ENCODE measurements at places on chromosomes 7 and 10.

DNA sequence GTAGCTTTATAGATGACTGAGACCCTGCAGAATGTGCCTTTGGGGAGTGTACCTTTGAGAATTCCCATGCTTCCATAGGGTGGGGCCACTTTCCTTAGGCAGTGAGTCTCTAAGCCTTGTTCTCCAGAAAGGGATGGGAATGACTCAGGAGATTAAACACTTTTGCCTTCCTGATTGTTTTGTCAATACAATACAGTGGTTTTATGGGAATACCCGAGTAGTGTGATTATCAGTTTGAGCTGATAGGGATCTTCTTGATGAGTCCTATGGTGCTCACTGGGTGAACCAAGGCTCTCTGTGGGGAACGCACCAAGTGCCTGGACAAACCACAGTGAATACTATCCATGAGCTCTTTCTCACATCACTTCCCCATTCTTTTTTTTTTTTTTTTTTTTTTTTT is 6.3 kb downstream of the MYOF start:
- no peak for DNase-seq

- no peak for DNase-seq
Observed at GRCh38 chr10:44843484-44843883, 67.7 kb upstream of the TMEM72 start.

GRCh38 chr10:75662715-75663114 is 231.3 kb downstream of the LRMDA start:
- DNase-seq, result no peak

DNA sequence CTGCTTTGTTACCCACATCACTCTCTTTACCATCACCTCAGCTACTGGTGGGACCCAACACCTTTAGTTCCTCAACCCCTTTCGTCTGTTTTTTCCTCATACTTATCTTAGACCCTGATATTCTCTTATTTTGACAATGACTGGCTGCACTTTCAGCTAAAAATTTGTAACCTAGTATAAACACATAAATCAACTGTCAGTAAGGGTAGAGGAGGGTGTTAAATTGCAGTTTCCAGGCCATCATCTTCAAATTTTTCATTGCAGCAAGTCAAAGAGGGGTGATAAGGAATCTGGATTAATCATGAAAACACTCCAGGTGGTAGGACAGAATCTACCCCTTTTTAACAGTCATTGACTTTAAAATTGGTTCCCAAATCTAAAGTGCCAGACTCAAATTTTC is 27.9 kb downstream of the SEMA3D start:
- DNase-seq, result no peak

DNA sequence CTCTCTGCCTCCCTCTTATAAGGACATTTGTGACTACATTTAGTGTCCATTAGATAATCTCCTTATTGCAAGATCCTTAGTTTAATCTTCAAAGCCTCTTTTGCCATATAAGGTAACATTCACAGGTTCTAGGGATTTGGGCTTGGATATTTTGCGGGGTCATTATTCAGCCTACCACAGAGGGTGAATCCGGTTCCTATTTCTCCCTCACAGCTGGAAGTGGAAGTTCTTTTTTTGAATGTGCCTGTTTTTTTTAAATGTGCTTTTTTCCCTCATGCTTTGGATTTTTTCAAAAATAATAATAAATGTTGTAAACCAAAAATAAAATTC is 17.1 kb upstream of the FAM221A start:
- no peak for DNase-seq

DNA sequence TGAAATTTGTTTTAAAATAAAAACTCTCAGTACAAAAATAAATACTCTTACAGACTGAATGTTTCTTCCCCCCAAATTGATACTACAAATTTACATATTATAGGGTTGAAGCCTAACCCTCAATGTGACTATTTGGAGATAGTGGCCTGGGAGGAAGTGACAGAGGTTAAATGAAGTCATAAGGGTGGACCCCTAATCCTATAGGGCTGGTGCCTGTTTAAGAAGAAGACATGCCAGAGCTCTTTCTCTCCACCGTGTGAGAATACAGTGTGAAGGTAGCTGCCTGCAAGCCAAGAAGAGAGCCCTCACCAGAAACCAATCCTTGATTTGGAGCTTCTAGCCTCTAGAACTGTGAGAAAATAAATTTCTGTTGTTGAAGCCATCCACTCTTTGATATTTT is 67.6 kb downstream of the MCU start:
- DNase-seq, result no peak

DNA sequence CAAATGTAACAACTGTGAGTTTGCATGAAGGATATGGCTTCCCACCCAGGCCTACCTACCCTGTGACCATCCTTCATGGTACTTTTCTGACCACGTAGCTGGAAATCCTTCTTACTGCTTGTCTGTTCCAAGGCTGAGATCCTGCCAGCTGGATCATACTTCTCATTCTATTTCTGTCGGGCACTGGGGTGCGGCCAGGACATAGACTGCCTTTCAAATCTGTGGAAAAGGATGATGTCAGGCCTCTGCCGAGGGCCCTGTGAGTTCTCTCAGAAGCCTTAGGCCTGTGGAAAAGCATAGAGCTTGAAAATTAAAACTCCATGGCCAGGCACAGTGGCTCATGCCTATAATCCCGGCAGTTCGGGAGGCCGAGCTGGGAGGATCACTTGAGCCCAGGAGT is 10.0 kb downstream of the VWC2 start:
- DNase-seq, result no peak

GRCh38 chr10:131833013-131833412 is 67.8 kb upstream of the PPP2R2D start:
- no peak for DNase-seq

DNA sequence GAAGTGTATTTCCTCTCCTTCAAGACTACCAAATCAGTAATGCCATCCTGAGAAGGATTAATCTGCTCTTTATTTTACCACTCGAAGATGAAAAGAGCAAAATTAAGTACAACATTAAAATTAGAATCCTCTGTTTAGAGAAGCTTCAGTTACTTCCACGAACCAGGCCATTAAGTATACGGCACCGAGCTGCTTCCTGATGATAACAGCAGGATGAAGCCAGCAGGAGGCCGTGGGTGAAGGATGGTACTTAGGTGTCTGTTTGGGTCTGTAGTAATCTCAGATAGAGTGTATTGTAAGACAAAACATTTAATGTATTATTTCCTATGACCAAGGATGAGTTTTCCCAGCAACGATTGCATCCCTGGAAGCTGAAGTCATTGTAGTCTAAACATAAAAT is 362.8 kb downstream of the SFMBT2 start:
- DNase-seq, result no peak

DNA sequence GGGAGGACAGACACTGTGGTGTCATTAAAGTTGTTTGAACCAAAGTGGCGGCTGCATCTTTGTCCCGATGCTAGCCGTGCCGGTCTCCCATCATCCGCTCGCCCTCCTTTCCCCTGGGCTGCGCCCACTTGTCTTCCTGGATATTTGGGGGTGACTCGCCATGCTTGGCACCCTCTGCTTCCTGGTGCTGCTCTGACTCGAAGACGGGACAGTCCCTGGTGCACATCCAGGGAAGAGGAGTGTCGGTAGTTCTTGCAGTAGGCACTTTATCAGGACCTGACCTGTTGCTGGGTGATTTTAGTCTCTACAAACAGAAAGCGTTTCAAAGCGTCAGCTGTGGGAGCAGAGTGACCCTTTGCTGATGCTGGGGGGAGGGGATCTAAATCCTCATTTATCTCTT is 68.3 kb upstream of the DNAJB6 start:
- no peak for DNase-seq

DNA sequence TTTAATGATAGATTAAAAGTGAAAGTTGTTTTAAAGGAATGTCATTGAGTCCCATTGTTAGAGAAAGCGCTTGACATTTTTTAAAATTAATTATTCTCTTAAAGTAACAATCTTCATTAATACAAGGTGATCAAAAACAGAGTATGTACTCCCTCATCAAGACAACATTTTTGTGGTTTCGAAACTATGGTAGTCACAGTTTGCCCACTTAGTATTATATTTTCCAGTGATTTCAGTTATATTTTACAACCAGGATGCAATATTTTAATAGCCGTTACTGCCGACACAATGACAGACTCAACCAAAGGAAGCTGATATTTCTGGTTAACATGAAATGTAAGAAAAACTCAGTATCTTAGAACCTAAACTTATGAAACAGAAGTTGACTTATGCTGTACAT is 31.3 kb downstream of the MKX start:
- no peak for DNase-seq

DNA sequence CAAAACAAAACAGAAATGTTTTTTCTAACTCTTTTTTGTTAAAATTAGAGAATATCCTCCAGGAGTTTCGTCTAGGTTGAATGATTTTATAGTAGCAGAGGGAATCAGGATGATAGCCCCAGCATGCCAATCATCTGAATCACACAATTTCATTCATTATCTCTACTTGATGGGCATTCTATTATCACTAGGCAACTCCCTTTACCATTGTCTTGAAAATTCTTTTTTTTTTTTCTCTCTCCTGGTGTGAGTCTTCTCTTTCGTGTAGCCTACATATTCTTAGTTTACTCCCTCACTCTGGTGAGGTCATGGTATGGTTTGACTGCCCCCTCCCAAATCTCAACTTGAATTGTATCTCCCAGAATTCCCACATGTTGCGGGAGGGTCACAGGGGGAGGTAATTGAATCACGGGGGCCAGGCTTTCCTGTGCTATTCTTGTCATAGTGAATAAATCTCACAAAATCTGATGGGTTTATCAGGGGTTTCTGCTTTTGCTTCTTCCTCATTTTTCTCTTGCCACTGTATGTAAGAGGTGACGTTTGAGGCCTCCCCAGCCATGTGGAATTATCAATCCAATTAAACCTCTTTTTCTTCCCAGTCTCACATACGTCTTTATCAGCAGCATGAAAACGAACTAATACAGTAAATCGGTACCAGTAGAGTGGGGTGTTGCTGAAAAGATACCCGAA is 105.0 kb downstream of the OTUD1 start:
- DNase-seq, result no peak

DNA sequence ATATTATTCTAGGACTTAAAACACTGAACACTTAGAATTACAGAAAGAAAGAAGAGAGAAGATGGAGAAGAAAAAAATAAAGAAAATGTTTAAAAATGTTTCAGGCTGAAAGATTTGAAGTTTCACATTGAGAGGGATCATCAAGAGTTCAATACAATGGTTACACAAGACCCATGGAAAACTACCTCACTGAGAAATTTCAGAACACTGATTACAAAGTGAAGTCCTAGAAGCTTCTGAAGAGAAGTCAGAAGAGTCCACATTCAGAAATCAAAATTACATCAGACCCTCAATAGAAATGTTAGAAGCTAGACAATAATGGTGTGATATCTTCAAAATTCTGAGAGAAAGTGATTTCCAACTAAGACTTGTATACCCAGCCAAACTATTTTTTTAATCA is 196.1 kb downstream of the MACC1 start:
- no peak for DNase-seq

- no peak for DNase-seq
Observed at GRCh38 chr7:105403128-105403527, 14.4 kb upstream of the SRPK2 start.

GRCh38 chr7:100342765-100343164 is 15.2 kb upstream of the PILRB start:
- no peak for DNase-seq

- DNase-seq, result no peak
Observed at GRCh38 chr7:159026271-159027055, 118.2 kb downstream of the VIPR2 start.

GRCh38 chr7:27677912-27678612 is 15.4 kb upstream of the HIBADH start:
- peak; percentile 80 for DNase-seq

GRCh38 chr7:134885967-134886352 is 100.3 kb upstream of the AGBL3 start:
- DNase-seq, result peak; percentile 66

GRCh38 chr7:94813917-94814316 is 93.5 kb upstream of the PPP1R9A start:
- no peak for DNase-seq

DNA sequence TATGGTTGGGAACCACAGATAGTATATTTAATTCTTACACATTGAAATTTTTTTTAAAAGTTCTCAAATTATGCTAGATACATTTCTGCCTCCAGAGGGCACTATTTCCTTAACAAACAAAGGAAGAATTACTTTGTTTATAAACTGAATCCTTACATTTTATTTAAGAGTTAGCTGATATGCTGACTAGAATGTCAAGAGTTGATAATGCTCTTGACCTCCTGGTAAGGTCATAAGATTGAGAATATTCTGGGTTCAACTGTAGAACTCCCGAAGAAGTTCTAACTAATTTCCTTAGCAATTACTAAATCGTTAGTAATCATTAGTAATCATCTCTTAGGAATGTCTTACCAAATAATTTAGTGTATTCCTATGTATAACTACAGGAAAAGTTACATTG is 95.3 kb upstream of the CYP26C1 start:
- no peak for DNase-seq

DNA sequence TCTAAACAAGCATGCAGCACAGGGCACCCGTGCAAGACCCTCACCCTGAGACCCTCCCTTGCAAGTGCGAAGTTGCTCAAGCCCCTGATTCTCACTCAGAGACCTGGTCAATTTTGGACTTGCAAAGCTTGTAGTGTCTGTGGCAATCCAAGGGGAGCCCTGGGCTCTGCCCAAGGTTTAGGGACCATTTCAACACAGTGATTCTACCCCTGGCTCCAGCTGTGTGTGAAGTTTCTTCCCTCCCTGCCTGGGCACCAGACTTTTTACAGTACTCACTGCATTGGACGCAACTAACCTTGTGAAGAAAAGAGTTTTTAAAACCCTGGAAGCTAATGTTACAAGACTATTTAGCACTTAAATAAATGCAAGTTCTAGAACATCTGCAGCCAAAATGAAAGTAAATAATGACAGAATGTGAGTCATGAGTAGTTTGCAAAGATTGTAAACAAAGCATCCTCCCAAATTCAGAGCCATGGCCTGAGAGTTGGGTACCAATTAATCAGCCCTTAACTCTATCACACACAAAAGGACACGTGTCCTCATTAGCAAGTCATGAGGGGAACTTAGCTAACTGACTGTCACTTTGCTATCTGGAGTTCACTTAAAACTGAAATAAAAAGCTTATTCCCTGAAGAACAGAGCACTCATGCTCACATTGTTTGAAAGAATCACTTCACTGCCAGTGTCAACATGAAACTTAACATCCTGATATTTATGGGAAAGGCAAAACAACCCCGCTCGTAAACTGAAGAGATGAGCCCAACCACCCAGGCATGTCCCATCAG is 48.1 kb downstream of the RGS10 start:
- peak; percentile 54 for DNase-seq

DNA sequence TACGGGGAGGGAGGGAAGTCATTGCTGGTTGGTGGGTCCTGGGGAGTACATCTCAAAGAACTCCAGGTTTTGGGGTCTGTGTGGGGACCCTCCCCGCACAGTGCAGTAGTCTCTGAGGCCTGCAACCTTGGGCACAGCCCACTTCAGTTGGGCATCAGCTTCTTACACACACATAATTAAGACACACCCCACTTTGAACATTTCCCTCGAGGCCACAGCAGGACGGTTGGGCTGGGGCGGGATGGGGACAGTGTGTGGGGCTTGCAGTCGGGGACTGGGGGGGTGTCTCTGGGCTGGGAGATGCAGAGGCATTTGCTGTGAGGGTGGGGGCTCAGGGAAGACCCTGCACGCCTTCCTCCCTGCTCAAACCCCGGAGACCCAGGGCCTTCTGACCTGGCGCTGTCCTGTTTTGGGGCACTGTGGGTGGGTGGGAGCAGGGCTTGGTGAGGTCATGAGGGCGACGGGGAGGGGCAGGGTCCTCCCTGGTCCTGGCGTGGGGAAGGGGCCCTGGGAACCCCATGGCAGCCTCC is 1.3 kb downstream of the LFNG start:
- no peak for DNase-seq

- DNase-seq, result no peak
Observed at GRCh38 chr7:1698951-1699350, 28.9 kb downstream of the ELFN1 start.

GRCh38 chr10:78403781-78404180 is 370.1 kb downstream of the RPS24 start:
- DNase-seq, result no peak
